ENCODE measurements at places on chromosomes 16 and 17. TPM values are rescaled to one million over a fixed set of nuclear protein-coding genes. Genes with fewer than 3 reads are reported as not detected.

The KCNG4 gene
- not detected for total RNA-seq

The TBC1D3K gene
- total RNA-seq: not detected

DNA sequence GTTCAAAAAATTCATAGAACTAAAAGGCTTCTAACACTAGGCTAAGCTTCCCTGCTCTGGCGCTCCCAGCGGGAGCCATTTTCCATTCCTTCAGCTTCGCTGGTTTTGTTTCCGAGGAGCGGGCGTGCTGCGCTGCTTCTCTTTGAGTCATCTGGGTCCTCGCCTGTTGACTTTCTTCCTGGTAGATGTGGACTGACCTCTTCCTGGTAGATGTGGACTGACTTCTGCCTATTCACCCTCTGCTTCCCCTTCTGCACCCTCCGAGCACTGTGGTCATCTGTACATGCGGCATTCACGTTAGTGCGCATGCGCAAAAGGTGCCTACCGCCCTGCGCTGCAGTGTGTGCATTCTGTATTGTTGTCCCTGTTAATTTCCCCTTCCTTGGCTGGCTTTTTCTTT is 40.8 kb upstream of the SEC14L1 start:
- no peaks in the 10 kb centered on the region for H3K27me3 ChIP-seq
- peaks cover 27% of the 10 kb centered on the region for H3K36me3 ChIP-seq
- peaks cover 32% of the 10 kb centered on the region for H3K4me1 ChIP-seq
- DNase-seq: no peak

- H3K4me1 ChIP-seq: no peaks in the 10 kb centered on the region
- H3K27me3 ChIP-seq: peaks cover 3% of the 10 kb centered on the region
- no peak overlapping the region for H3K4me3 ChIP-seq
- DNase-seq: no peak
- no peaks in the 10 kb centered on the region for H3K36me3 ChIP-seq
These were observed 256.2 kb downstream of the FOXL1 start for GRCh38 chr16:86834451-86835035.

DNA sequence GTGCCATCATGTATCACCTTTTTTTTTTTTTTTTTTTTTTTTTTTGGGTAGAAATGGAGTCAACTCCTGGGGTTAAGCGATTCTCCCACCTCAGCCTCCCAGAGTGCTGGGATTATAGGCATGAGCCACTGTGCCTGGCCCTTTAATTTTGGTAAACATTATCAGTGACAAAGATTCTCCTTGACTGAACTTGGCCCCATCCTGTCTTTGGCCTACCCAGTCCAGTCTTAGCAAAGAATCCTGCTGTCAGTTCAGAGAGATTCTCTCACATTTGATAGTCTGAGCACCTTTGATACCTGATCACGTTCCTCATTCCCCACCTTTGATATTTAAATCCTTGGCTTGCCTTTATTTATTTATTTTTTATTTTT is 11.5 kb downstream of the RAD51C start:
- H3K4me3 ChIP-seq: no peak overlapping the region
- H3K27me3 ChIP-seq: no peaks in the 10 kb centered on the region
- H3K36me3 ChIP-seq: peaks cover 33% of the 10 kb centered on the region
